ENCODE measurements at places on chromosomes 6 and 20.

GRCh38 chr6:121901432-121901831 lies 466.0 kb downstream of the GJA1 start:
- DNase-seq: no peak

GRCh38 chr6:148868314-148868713 lies 121.5 kb downstream of the UST start:
- no peak for DNase-seq

DNA sequence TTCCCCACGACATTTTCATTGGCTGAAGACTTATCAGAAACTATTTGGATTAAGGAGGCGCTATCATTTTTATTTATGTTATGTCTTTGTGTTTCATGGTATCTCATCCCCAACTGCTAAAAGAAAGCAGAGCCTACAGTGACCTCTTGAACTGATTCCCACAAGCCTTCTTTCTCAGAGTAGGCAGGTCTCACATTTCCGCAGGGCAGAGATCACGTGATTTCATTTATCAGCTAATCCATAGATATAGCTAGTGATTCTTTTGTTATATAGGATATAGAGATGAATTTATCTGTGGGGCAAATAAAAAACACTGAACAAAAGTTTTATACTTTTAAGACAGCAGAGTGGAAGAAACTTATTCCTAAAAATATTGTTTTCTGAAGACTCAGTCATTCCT lies 25.0 kb upstream of the POPDC3 start:
- DNase-seq: no peak

DNA sequence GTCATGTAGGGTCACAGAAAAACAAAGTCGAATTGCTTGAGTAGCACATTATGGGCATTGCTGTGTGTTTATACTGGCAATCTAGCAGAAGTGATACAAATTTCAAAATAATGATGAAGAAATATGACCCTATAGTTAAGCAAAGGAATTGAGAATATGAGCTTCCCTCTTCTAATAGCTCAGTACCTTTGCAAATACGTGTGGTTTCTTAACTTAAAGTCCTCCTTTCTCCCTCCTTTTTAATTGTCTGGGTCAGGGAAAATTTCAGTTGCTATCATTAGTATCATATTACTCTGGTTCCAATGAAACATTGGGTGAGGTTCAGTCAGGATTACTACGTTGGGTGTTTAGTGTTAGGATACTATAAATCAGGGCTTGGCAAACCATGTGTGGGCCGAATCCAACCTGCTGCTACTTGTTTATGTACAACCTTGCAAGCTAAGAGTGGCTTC lies 166.8 kb upstream of the CARMIL1 start:
- no peak for DNase-seq

DNA sequence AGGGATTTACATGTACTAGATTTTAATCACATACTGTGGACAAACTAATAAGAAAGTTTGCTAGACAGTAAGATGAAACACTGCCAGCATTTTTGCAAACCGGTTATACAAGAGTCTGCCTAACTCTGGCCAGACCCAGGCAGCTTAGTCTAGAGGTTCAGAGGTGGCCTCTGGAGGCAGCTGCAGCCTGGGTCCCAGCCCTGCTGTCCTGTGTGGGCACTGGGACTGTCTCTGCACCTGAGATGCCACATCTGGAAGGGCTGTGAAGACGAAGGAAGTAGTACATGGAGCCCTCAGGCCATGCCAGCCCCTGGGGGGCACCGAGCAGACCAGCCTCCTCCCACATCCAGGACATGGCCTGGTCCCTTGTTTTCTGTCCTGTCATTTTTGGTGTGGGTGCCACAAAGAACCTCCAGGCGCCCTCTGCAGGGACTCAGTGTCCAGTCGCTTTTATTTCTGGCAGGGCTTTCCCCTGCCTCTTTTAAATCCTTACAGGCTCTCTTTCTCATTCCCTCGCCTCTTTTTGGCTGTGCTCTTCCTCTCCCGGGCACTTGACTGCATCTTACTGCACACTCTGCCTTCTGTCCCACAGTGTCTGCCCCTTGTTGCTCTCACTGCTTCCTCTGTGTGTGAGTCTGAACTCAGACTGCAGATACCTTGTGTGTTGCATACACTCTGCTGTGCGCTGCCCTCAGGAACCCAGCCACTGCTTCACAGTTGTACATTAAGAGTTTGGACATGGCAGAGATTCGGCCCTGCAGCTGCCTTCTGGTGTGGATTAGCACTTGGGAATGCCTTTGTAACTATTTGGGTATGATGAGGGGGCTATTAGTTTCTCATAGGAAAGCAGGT lies 216.7 kb downstream of the ZDHHC14 start:
- no peak for DNase-seq

DNA sequence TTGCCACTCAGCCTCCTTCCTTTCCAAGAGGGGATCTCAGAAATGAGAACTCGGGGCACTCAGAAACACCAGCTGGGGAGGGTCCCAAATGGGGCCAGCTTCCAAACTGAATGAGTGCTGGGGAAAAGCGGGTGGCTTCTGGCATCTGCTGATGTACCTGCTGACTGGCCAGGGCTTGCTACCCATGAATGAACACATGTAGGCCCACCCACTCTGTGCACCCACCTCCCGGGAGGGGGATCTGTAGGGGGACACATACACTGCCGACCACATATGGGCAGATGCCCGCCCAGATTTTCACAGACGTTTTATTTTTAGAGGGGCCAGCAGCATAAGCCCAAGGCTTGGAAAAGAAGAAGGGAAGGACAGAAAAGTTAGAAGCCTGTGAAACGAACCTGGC lies 231.9 kb upstream of the RNF24 start:
- no peak for DNase-seq

DNA sequence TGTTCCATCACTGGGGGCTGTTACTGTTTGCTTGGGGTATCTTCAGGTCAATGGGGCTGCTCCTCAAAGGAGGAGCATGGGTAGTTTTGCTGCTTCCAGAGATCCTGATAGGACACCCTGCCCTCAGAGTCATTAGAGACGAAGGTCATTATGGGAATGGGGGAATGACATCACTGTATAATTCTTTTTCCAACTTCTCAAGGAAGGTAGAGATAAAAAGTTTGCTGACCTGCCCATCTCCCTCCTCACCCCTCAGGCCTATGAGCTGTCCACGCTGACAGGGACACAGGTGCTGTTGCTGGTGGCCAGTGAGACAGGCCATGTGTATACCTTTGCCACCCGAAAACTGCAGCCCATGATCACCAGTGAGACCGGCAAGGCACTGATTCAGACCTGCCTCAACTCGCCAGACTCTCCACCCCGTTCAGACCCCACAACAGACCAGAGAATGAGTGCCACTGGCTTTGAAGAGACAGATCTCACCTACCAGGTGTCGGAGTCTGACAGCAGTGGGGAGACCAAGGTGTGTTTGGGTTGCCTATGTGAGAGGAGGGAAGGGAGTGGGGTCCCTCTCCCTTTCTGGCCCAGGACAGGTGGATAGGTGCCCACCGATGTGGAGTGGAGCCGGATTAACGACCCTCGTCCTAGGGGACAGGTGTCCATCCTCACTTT lies 2.7 kb downstream of the SRF start:
- peak; percentile 19 for DNase-seq

- DNase-seq: no peak
Observed at GRCh38 chr6:160378882-160379281, 30.7 kb downstream of the SLC22A3 start.

DNA sequence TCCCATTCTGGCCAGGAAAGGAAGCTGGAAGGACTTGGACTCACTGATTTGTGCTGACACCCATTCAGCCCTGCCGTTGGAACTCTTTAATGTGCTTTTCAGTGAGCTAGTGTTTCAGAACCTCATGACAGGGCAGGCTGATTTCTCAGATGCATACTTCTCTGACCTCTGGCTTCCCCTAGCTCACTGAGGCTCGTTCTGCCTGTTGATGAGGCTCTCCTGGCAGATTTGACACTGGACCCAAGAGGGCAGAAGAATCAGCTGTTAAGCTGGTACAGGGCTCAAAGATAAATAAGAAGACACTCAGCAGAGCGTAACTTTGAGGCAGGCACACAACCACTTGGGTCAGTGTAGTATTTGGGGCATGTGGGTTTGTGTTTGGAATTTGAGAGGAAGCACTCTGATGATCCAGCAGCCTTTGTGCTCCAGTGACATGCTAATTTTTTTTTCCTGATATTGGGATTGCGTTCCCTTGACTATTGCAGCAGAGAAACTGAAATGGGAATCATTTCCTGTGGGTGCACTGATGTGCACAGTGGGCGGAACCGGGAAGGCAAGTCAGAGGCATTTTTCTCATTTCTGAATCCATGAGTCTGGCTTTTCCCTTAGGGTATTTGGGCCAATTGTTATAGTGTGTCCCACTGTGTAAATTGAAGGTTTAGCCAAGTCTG lies 80.2 kb downstream of the CARMIL1 start:
- DNase-seq: no peak

DNA sequence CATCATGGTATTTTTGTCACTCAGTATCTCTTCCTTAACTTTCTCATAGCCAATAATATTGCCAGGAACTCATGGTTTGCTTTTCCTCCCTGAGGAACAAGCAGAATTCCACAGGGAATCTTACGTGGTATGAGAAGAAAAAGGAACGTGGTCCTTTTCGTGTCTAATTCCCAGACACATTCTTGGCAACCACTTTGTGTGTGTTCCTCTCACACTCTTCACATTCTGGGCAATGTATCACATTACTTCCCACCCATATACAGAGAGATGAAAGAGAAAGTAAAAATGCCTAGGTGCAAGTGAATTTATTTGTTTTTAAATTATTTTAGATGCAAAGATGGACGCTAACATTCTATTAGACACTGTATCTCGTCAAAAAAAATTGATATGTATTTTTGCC lies 102.7 kb downstream of the PTPRK start:
- DNase-seq: no peak

GRCh38 chr20:25865715-25866656 lies 169.3 kb upstream of the ZNF337 start:
- peak; percentile 75 for DNase-seq

DNA sequence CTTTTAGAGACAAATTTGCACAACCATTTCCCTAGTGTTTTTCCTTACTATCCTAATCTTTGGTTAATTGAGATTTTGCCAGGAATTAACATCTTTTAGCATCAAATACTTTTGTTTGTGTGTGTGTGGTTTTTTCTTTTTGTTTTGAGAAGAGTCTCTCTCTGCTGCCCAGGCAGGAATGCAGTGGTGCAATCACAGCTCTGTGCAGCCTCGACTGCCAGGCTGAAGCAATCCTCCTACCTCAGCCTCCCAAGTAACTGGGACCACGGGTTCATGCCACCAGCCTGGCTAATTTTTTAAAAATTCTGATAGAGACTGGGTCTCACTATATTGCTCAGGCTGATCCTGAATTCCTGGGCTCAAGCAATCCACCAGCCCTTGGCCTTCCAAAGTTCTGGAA lies 28.5 kb downstream of the BAK1 start:
- no peak for DNase-seq

DNA sequence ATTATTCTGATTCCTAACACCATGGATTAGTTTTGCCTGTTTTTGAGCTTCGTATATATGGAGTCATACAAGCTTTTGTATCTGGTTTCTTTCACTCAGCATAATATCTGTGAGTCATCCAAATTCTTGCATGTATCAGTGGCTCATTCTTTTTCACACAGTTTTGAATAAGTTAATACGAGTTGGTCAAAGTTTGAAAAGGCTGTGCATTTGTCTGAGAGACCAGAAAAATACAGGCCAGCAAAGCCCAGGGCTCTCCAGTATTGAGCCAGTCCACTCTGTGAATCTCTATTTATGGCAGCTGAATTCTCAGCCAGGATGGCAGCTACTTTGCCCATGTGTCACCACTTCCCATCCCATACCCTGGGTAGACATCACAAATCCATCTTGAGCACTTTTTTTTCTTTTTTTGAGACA lies 7.2 kb upstream of the CHMP4B start:
- no peak for DNase-seq

- DNase-seq: no peak
Observed at GRCh38 chr6:115287467-115287866, 773.2 kb downstream of the FRK start.

- no peak for DNase-seq
Observed at GRCh38 chr6:12621754-12622153, 94.8 kb upstream of the PHACTR1 start.

- no peak for DNase-seq
Observed at GRCh38 chr6:168133168-168133561, 54.2 kb upstream of the FRMD1 start.

DNA sequence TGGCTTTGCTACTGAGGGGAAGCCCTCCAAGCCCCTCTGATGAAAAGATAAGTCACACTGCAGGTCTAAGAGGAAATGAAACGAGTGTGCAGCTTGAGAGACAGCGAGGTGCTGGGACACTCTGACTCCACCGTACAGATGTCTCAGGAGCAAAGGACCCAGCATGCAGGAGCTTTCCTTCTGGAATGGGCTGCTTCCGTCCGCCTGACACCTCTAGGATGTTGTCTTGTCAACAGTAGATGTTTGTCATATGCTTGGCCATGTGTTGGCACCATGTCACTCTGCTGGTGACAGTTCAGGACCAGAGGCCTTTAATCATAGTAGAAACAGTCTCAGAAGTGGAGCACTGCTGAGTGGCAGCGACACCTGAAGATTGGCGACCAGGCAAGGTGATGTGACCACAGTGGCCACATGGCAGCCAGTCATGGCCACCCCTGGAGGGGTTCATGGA lies 46.7 kb downstream of the SLC24A3 start:
- DNase-seq: no peak

- DNase-seq: no peak
Observed at GRCh38 chr6:46376562-46377061, 114.6 kb downstream of the RCAN2 start.

- DNase-seq: peak; percentile 79
Observed at GRCh38 chr20:5835871-5836270, 85.7 kb downstream of the SHLD1 start.

GRCh38 chr6:140316966-140317365 lies 942.5 kb upstream of the CITED2 start:
- DNase-seq: no peak

DNA sequence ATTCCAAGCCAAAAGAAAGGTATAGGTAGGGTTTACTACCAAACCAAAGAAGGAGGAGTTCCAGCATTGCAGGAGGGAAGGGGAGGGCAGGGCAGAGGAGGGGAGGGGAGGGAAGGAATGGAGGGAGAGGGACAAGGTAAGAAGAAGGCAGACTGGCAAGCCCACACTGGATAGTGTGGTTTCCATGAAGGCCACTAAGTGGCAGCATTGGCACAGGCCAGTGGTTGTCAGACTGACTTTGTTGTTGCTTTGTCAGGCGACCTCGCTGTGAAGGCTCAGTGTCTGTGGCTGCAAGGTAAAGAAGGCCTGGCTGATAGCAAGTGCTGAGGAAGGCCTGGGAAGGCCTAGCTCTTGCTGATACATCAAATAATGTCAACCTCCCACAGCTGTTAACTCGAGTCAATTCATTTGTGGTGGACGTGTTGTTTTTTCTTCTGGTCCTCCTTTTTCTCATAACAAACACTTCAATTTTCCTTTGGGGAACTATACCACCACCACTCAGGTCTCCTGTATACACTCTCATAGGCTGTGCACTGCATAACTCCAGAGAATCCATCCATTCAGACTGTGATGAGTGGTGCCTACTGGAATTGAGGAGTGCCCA lies 7.7 kb upstream of the ZNF334 start:
- DNase-seq: no peak

Data from central memory CD4-positive, alpha-beta T cell (primary cell).